ENCODE measurements at places on chromosomes 7 and 10. TPM values are rescaled to one million over a fixed set of nuclear protein-coding genes. Genes with fewer than 3 reads are reported as not detected.

SRI gene
- total RNA-seq, result 188 TPM

UCMA gene
- total RNA-seq, result not detected

HABP2 gene
- not detected for total RNA-seq

WNT8B gene
- 0.43 TPM for total RNA-seq

TMEM178B gene
- 0.52 TPM for total RNA-seq

MYL10 gene
- not detected for total RNA-seq

GPR37 gene
- total RNA-seq, result not detected

TMEM236 gene
- 0.05 TPM for total RNA-seq

PPP3CB gene
- 42.5 TPM for total RNA-seq

MYOZ1 gene
- not detected for total RNA-seq

TMEM229A gene
- total RNA-seq, result not detected

DNA sequence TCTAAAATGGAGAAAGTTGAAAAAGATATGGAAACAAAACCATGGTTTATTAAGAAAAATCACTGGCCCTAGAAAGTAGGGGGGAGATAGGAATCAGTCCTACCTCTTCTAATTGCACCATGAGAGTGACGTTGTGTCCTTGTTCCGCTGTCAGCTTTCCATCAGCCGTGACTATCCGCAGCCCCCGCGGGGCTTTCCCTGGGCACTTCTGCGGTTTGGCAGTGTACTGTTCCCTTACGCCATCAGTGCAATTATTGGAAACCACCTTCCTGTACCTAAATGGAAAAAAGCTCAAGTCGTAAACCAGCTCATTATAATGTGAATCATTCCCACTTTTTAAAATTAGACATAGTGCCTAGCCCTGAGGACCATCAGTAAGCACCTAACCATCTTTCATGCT is 512.2 kb downstream of the SORCS1 start:
- DNase-seq, result no peak

GRCh38 chr7:20268824-20269223 is 51.6 kb upstream of the MACC1 start:
- no peak for DNase-seq

- peak; percentile 58 for DNase-seq
Measured at GRCh38 chr10:102396730-102397151, 1.2 kb downstream of the NFKB2 start.

DNA sequence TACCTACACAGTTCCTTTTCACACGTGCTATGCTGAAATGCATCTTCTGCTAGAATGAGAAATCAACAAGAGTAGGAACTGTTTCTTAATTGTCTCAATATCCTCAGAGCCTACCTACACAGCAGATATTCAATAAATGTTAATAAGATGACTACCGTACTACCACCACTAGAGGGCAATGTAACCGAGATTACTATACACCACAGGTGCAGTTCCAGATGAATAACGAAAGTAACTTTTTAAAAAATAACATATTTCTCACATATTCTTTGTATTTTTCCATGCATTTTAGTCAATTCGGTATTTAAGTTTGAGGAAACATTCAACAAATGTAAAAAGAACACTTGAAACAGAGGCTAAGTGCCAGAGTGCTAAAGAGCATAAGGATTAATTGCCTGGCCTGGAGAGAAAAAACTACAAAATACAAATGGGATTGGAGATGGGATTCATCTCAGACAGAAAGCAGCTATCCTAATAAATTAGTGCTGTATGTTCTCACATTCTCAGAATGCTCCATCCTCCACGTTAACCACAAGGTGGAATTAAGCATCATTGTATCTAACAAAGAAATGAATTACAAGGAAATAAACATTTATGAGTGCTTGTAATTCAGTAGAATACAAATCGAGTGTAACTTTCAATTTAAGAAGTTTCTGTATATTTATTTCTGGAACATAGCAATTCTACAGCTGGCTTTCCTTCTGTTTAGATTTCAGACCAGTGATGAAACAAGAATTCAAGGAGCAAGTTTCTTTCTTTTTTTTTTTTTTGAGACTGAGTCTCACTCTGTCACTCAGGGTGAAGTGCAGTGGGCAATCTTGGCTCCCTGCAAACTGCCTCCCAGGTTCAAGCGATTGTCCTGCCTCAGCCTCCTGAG is 20.3 kb upstream of the HECTD2 start:
- peak; percentile 78 for DNase-seq

- DNase-seq, result no peak
Measured at GRCh38 chr7:149776848-149777407, 3.5 kb upstream of the ZNF467 start.

- DNase-seq, result no peak
Measured at GRCh38 chr10:46555713-46556514, 544 bp downstream of the GPRIN2 start.

DNA sequence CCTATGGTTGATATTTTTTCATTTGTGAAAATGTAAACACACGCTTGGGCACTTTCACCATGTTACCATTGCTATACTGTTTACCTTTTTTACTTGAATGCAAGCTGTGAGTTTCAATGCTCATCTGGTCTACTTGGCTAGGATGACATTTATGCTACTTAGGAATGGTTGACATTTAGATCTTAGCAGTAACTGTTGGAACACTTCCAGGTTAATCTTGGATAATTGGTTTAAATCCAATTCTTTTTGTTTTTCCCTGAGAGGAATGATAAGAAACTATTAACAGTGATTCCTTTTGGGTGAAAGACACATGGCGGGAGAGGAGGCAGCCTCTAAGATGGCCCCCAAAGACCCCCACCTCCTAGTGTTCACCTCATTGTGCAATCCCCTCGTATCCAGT is 51.4 kb upstream of the AMPH start:
- DNase-seq, result no peak

DNA sequence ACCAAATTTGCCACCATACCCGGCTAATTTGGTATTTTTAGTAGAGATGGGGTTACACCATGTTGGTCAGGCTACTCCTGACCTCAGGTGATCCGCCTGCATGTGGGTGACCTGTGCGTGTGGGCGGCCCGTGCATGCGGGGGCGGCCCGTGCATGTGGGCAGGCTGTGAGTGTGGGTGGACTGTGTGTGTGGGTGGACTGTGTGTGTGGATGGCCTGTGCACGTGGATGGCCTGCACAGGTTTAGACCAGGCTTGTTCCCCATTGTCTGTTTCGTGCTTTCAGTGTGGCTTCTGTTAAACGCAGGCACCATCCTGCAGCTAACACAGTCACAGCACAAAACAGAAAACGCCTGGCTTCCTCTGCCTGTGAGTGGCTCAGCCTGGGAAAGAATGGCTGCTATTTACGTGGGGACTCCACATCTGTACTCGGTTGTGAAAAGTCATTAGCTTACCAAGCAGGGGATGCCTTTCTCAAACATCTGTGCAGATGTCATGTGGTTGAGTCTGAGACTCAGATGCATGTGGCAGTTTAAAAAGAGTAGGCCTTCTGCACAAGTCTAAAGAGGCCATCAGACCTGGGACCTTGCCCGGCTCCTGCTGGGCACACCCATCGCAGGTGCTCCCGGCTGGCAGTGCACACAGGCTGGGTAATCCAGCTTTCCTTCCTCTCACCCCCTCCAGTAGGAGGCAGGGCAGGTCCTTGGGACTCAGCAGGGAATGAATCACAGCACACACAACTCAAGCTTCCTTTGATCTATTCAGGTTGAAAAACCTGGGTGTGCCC is 91.6 kb downstream of the COBL start:
- DNase-seq, result no peak

DNA sequence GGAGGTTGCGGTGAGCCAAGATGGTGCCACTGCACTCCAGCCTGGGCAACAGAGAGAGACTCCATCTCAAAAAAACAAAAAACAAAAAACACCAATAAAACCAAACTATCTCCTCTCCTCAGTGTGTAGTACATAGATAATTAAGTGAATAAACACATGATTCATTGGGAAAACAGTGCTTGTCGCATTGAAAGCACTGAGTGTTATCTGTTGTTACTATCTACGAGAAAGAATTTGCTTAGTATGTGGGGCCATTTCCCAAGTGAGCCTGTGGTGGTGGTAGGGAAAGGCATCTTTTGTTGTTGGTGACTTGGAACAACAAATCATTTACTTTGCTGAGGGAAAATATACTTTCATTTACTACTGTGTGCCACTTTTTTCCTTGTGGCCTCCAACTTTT is 42.6 kb downstream of the RSBN1L start:
- peak; percentile 52 for DNase-seq

DNA sequence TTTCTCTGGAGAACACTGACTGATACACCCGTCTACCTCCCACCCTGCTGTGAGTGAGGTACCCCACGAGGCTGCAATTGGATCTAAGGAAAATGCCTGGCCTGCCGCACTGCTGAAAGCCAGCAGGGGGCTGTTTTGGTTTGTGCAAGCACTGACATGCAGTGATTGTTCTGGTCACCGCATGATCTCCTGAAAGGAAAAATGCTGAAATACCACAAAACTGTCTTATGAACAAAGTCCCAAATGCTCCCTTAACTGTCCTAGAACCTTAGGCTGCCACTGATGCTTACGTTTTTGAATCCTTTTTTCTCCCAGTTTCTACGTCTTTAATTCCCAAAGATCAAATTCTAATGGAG is 132.7 kb downstream of the JCAD start:
- DNase-seq, result no peak

GRCh38 chr10:72010234-72010973 is 46.2 kb downstream of the CHST3 start:
- DNase-seq, result no peak

GRCh38 chr7:30996883-30997282 is 33.1 kb downstream of the GHRHR start:
- no peak for DNase-seq

DNA sequence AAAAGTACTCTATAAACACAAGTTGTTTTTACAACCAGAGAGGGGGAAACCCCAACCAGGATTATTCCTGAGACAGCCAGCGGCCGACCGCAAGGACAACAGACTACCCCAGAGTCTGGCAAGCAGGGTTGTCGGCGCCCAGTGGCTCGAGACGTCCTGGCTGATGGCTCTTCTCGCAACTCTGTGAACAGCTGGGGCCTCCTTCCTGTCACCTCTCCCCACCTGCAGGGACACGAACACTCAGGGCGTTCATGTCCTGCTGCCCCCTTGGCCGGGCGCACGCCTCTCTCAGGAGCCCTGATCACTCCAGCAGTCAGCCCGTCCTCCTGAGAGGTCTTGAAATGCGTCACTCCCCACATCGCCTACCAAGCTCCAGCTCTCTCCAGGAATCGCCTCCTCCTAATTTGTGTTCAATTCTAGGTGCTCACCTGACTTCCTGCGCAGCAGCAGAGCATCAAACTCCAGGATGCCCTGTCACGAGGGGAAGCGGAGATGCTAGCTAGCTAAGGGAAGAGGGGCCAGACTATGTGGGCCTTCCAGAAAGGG is 66.4 kb upstream of the TNRC18 start:
- DNase-seq, result no peak

DNA sequence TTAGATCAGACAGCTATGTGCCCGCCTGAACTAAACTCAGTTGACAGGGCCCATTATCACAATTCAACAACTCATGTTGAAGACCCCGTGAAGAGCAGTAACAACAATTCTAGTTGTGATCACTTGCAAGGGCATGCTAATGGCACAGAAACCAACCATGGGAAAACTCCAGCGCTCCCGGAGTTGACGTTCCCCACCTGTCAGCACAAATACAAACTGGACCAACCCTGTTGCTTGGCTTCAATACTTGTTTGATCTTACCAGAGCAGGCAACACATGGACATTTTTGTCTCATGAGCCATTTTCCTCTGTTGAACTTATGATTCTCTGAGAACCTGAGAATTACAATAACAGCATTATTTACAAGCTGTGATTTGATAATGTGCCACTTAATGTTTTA is 119.0 kb upstream of the LANCL2 start:
- DNase-seq, result no peak

DNA sequence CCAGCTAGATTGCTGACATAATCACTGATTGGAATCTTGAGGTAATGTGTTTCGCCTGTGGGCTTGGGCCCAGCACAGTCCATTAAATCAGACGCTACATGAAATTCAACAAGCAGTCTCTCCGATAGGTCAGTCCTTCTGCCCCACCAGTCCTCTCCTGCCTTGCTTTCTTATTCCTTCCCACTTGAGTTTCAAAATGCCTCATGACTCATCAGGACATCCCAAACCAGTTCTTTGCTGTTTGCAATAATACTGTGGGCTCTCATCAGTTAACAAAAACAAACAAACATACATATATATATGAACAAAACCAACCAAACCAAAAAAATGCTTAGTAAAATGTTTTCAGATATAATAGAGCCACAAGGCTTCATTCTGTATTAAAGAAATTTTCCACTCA is 599.0 kb downstream of the SORCS1 start:
- DNase-seq, result no peak

DNA sequence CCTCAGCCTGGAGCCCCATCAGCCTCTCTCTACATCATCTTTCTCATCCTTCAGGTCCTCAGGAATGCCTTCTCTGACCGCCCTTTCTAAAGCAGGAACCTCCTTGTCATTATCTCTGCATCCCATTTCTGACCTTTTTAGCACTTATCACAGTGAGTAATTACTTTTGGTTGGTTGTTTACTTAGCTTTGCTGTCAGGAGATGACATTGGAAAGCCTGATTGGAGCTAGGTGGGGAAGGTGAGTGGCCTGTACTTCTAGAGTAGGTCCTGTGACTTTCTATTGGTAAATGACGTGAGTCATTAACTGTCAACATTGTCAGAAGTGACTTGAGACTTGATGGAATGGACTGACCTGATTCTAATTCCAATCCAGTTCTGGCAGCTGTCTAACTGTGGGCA is 9.3 kb upstream of the SLC25A13 start:
- no peak for DNase-seq

DNA sequence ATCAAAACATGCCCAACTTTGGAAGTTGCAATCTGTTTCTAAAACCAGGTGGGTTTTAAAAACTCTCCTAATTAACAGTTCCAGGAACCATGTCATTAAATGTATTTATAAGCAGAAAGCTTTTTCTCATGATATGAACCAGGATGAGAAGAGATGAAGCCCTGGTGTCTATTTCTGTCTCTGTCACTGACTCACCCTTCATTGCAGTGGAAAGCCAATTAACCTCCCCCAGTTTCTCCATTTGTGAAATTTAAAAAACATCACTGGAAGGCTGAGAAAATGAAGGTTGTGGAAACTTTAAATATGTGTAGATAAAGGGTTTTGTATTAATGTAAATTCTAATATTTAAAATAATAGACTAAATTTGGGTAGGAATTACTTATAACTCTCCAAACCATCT is 1088.0 kb downstream of the SORCS1 start:
- DNase-seq, result no peak

GRCh38 chr7:23404546-23405239 is 65.6 kb downstream of the IGF2BP3 start:
- no peak for DNase-seq

- DNase-seq, result no peak
Measured at GRCh38 chr7:23107781-23108180, 2.2 kb downstream of the KLHL7 start.

- no peak for DNase-seq
Measured at GRCh38 chr7:101634196-101634717, 5.2 kb upstream of the MYL10 start.

- no peak for DNase-seq
Measured at GRCh38 chr10:20674926-20675325, 222.2 kb downstream of the NEBL start.

All from activated CD4-positive, alpha-beta T cell treated with anti-CD3 and anti-CD28 coated beads, Interleukin-2, amount 10 ng/mL, durations not matched to agents 24 days and 14 days (primary cell).